NCI-H1930 (cell line): ENCODE measurements at places on chromosomes 12 and 14.
A peak's percentile ranks its signal among the peaks of the same experiment; 100 is the strongest.

- DNase-seq, result peak; percentile 45
Observed at GRCh38 chr12:51923506-51924365, 16.4 kb downstream of the ACVRL1 start.

DNA sequence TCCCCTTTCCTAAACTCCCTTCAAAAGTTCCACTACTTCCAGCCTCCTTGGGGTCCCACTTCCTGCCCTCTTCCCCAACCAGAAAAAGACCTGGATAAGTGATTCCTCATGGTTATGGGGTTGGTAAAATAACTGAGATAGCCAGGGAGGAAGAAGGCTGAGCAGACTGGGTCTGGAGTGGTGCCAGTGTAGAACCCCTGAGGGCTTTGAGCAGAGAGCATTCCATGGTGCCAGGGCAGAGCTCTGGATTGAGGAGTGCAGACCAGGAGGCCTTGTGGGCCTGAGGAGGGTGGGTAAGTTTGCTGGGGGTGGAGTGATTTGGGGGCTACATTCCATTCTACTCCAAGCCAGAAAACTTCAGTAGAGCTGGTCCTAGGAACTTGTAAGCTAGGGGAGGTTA is 9.5 kb upstream of the CISTR start:
- DNase-seq, result no peak

DNA sequence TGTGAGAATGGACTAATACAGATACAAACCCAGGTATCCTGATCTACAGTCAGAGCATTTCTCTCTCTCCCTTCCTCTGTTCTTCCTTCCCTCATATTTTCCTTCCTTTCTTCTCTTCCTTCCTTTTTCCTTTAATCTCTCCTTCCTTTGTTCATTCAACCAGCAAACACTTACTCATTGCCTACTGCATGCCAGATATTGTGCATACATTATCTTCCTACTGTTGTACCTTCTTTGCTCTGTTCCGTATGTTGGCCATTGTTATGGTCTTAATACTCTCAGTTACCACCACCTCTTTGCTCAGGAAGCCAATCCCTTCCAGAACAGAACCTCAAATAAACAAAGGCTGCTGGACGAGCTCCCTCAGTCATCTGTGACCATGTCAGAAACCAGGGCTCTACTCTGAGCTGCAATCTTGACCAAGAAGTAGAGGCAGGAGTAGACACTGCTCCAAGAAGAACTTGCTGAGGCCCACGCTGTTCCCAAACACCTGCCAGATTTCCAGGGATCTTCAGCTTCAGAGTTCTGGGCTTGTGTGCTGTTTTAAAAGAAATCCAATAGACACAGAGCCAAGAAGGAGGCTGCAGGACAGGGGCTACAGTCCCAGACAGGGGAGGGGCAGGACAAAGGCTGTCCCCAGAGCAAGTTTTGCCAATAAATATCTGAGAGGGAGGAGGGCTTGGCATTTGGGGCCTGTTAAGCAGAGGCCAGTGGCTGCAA is 526.7 kb upstream of the TBX3 start:
- no peak for DNase-seq

- DNase-seq, result no peak
Observed at GRCh38 chr12:85163752-85164321, 116.2 kb upstream of the ALX1 start.

DNA sequence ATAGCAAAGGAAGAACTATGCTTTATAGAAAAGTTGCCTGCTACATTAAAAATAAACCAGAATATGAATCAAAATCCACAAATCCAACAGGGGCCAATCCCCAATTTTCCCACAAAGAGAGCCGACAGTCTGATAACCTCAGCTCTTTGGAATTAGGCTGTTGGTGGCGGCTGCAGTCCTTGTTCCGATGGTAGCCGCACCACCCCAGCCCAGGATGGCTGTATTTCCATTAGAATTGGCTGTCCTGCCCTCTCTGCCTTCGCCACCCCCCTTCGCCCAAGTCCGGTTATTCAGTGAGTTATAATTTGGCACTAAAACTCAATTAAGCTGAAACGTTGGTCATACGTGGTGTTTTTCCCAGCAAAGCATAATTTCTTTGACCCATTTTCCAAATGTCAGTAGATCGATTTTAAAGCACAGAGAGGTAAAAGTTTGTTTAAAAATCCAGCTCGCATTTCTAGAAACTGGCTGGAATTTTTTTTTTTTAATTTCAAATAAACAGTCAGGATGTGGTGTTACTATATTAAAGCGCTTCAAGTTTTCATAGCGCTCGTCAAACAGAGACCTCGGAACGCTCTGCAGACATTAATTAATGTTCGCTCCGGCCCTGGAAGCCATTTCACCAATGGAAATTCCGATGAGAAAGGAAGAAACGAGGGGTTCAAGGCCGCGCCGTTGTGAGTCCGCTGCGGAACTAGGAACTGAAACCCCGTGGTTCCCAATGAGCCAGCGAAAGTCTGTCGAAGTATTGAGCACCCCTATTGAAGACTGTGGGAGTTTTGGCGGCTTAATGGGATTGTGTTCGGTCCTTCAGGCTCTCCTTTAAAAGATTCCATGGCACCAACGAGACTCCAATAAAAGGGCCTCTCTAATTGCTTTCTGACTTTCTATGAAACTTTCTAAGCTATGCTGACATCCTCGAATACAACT is 104.8 kb upstream of the DIO3 start:
- no peak for DNase-seq

DNA sequence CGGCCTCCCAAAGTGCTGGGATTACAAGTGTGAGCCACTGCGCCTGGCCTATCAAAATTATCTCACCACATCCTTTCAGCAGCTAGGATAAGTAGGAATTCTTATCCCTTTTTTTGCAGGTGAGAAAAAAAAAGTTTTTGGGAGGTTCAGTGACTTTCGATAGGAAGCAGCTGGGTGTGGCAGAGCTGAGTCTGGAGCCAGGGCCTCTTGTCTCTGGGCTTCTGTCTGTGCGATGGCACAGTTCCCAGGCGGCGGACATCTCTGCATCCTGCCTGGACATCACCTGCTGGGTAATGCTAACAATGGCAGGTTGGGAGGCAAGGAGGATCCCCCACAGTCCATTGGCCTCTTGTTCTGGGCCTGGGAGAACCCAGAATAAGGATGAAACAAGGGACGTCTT is 12.5 kb downstream of the NRXN3 start:
- no peak for DNase-seq

- DNase-seq, result no peak
Observed at GRCh38 chr14:38000340-38000739, 207.4 kb upstream of the SSTR1 start.

GRCh38 chr14:78848234-78848820 is 678.2 kb downstream of the NRXN3 start:
- DNase-seq, result peak; percentile 55

DNA sequence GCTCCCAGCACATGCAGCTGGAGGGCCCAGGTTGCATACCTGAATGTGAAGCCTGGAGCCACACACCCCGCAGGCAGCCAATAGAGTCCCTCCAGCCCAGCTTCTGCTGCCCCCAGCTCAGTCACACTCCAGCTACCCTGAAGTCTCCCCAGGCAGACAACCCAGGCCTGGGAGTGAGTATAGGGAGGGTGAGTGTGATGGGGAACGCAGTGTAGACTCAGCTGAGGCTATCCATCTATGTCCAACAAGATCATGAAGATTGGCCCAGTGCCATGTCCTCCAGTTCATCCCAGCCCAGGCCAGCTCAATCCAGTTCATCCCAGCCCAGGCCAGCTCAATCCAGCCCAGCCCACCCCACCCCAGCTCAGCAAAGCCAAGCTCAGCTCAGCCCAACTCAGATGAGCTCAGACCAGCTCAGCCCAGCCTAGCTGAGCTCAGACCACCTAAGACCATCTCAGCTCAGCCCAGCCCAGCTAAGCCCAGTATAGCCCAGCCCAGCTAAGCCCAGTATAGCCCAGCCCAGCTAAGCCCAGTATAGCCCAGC is 330.4 kb downstream of the TMEM121 start:
- DNase-seq, result no peak

- DNase-seq, result no peak
Observed at GRCh38 chr14:54599966-54600716, 33.2 kb downstream of the SAMD4A start.

- no peak for DNase-seq
Observed at GRCh38 chr12:77189458-77189857, 124.1 kb upstream of the E2F7 start.

- no peak for DNase-seq
Observed at GRCh38 chr12:8948701-8949341, 624 bp downstream of the M6PR start.

GRCh38 chr12:76942267-76942666 is 63.4 kb upstream of the CSRP2 start:
- no peak for DNase-seq

GRCh38 chr14:74606727-74607126 is 5.3 kb downstream of the LTBP2 start:
- no peak for DNase-seq

- no peak for DNase-seq
Observed at GRCh38 chr12:79071498-79071897, 206.9 kb downstream of the SYT1 start.

GRCh38 chr12:2359725-2360629 is 307.2 kb downstream of the CACNA1C start:
- DNase-seq, result no peak

GRCh38 chr12:47739979-47740378 is 14.7 kb upstream of the ENDOU start:
- no peak for DNase-seq

DNA sequence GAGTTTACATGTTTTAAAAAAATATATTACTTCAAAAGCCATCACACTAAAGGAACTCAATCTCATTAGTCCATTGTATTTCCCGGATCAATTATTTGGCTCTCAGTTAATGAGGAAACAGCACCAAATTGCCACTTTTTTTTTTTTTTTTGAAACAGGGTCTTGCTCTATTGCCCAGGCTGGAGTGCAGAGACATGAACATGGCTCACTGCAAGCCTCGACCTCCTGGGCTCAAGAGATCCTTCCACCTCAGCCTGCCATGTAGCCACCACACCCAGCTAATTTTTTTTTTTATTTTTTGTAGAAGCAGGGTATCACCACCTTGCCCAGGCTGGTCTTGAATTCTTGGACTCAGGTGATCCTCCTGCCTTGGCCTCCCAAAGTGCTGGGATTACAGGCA is 77.4 kb downstream of the CLIP1 start:
- DNase-seq, result no peak

DNA sequence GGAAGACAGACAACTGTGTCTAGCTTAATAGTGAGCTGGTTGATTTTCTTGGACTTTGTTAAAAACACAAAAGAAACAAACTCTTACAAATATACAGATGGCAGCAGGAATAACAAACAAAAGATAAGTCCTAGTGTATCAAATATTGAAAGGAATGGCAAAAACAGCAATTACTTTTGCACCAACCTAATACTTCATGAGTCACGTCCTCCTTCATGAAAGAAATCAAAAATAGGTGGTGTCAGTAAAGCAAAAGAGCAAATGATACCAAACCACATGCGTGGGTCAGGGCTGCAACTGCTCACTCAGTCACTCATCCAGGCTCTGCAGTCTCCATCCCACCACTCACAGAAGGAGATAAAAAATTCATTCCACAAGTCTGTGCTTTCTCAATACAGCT is 11.8 kb downstream of the ATG14 start:
- no peak for DNase-seq

GRCh38 chr12:89701606-89702206 is 6.9 kb downstream of the ATP2B1 start:
- no peak for DNase-seq

DNA sequence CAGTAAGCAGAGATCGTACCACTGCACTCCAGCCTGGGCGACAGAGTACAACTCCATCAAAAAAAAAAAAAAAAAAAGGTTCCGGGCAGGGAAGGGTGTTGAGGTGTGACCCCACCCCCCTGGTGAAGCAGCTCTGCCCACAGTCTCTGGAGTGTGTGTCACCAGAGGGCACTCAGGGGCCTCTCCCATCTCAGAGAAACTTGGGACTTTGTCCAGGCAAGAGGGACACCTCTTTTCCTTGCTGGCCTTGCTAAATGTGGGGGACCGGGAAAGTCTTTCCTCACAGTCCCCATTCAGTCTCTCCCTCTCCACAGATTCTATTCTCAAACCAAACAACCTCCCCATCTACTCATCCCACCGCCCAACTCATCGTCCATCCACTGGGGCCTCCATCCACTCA is 43.6 kb downstream of the RFLNA start:
- DNase-seq, result no peak

DNA sequence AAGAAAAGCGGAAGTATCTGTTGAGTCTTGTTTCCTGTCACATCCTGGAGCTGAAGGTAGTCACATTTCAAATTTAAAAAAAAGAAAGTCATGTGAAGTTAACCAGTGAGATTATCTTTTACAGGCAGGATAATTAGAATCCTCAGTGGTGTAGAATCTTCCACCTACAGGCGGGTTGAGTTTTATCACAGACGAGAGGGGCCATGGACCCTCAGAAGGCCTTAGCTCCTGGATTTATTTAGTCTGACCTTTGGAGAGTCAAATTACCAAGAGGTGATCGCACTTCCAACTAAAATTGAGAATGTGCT is 13.0 kb upstream of the GNG2 start:
- no peak for DNase-seq

DNA sequence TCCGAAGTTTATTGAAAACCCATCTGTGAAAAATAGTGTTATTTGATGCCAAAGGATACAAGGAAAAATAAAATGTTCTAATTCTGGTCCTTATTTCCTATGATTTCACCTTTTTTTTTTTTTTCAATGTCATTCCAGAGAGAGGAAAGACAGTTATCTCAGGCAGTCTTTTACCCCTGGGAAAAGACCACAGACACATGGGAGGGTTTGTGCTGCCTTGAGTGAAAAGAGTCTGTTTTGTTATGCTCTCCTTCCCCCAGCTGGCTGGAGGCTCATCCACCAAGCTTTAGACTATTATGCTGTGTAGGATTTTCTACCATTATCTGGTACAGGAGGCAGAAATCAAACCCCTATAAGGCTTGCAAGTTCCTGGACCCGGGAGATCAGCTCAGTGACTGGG is 151.8 kb downstream of the CRADD start:
- no peak for DNase-seq

- DNase-seq, result no peak
Observed at GRCh38 chr12:6667559-6668210, 4.8 kb upstream of the ING4 start.
